ENCODE measurements at places on chromosomes 7 and 10.

- peak; percentile 75 for DNase-seq
These were observed 64.3 kb downstream of the MGMT start for GRCh38 chr10:129531195-129531968.

DNA sequence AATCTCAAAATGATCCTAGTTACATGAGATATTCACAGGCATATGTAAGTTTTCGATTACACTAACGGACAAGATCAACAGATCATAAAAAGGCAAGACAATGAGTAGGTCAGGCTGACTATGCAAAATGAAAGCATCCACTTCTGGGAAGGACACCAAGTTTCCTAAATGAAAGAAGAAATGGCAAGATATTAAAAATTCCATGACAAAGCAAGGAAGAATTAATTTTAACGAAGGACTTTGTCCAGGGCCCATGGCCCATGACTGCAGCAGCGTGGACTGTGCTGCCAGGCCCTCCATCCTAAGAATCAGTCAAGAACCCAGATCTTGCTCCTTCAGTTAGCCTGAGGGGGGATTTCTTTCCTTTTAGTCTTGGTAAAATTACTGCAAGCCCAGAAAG is 182.4 kb upstream of the FRMD4A start:
- no peak for DNase-seq

- peak; percentile 25 for DNase-seq
These were observed 935 bp downstream of the TM9SF3 start for GRCh38 chr10:96585736-96586418.

DNA sequence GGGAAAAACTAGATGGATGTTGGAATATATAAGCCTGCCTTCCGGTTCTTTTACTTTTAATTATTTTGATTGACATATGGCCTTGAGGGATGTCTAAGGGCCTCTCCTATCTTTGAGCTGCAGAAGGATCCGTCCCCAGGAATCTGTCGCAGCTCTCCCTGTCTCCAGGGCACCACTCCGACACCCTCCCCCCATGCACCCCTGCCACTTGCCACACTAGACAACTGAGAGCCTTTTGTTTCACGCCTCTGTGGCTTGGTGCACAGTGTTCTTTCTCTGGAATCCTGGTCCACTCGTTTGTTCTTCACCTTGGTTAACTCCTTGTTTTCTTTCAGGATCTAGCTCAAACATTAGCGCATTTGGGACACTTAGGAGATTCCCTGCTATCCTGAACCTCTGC is 124.1 kb upstream of the EFCAB10 start:
- DNase-seq, result no peak

- no peak for DNase-seq
These were observed 49.8 kb downstream of the LHPP start for GRCh38 chr10:124511205-124512039.

Measured in choroid plexus epithelial cell (primary cell).